Thyroid gland (tissue), 4 donors: ENCODE measurements at places on chromosomes 16 and 17. TPM values are rescaled to one million over a fixed set of nuclear protein-coding genes. Genes with fewer than 3 reads are reported as not detected.

- DNase-seq, result no peak
These were observed 3.0 kb downstream of the CBX8 start for GRCh38 chr17:79793924-79794304.

The USP7 gene
- 57.9 TPM for total RNA-seq

GRCh38 chr16:47065766-47066688 lies 77.7 kb downstream of the NETO2 start:
- DNase-seq, result no peak

DNA sequence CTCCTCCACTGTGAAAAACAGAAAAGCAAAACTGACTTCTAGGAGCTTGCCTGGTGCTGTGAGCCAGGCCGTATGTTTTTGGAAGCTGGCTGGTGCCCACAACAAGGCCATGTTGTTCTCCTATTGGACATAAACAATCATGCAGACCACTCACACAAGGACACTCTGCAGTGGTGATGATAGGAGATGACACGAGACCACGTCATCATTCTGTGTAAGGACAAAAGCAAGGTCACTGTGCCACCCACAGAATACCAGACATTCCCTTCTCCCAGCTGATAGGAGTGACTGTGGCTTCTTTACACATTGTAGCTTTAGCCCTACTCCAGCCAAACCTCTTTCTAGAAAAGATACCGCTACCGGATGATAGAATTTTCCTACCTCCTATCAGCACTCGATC lies 47.7 kb upstream of the LCMT1 start:
- DNase-seq, result no peak

DNA sequence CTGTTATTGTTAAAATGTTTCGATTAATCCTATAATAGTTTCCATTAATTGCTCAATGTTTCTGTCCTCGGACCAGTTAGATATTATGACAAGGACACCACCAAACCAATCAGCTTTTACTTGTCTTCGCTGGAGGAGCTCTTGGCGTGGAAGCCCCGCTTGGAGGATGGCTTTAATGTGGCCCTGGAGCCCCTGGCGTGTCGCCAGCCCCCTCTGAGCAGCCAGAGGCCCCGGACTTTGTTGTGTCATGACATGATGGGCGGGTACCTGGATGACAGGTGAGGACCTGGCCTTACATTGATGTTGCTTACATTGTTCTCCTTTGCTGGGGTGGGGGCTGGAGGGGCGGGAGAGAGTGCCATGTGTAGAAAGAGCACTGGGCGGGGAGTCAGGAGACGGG lies 3.0 kb downstream of the ENGASE start:
- no peak for DNase-seq
